Mesothelial cell of epicardium (in vitro differentiated cells): ENCODE measurements at places on chromosomes 7 and 10. TPM values are rescaled to one million over a fixed set of nuclear protein-coding genes. Genes with fewer than 3 reads are reported as not detected.

The SLC39A12 gene
- total RNA-seq: not detected in 3 replicates

GRCh38 chr7:46291601-46292150 is 370.6 kb upstream of the IGFBP3 start:
- H3K36me3 ChIP-seq: peaks cover 5% of the 10 kb centered on the region
- DNase-seq: no peak

DNA sequence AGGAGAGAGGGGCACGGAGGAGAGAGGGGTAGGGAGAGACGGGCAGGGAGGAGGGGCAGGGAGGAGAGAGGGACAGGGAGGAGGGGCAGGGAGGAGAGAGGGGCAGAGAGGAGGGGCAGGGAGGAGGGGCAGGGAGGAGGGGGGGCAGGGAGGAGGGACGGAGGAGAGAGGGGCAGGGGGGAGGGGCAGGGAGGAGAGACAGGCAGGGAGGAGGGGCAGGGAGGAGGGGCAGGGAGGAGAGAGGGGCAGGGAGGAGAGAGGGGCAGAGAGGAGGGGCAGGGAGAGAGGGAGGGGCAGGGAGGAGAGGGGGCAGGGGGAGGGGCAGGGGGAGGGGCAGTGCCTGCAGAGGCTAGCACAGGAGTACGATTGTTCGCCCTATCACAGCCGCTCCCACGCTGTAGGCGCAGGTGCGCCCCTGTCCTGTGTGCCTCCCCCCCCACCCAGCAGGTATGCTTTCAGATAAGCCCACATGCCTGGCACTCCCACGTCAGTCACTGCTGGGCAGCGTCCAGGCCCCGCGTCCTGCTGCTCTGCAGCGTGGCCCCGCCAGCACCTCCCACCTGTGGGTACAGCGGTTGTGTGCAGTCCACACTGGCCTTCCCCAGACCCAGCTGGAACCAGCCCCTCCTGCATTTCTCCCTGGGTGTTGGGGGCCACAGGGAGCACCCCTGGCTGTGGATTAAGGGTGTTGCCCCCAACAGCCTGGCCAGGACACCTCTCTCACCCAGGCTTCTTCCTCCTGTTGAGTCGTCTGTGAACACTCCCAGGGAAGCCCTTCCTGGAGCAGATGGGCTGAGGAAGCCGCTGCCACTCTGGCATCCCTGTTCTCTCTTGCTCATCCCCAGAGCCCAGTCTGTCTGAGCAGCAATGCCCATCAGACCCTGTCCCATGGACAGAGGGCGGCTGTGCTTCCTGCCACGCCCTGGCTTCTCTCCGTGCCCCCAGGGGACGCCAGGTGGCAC is 10.8 kb downstream of the NKX6-2 start:
- no peak for DNase-seq
- no peak overlapping the region for H3K4me3 ChIP-seq
- no peak overlapping the region for H3K27ac ChIP-seq
- no peaks in the 10 kb centered on the region for H3K4me1 ChIP-seq
- H3K36me3 ChIP-seq: peaks cover 19% of the 10 kb centered on the region

DNA sequence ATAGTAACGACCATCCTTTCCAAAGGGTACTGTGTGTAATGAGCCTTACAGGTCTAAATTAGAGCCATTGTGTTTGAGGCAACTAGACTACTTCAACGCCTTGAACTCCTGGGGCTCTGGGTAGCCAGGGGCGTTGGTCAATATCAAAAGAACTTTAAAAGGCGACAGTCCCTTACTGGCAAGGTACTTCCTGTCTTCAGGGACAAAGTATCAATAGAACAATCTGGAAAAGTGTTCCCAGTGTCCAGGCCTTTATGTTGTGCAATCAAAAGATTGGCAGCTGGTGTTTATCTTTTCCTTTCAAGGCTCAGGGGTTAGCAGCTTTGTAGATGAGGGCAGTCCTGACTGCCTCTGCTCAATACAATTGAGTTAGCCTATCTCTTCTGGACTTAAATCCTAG is 284.3 kb downstream of the PARD3 start:
- no peak overlapping the region for H3K4me3 ChIP-seq
- DNase-seq: no peak
- H3K27ac ChIP-seq: no peak overlapping the region
- peaks cover 30% of the 10 kb centered on the region for H3K36me3 ChIP-seq
- H3K4me1 ChIP-seq: peaks cover 24% of the 10 kb centered on the region

- no peak for DNase-seq
- no peaks in the 10 kb centered on the region for H3K27me3 ChIP-seq
- peaks cover 10% of the 10 kb centered on the region for H3K4me1 ChIP-seq
- H3K36me3 ChIP-seq: no peaks in the 10 kb centered on the region
- no peak overlapping the region for H3K4me3 ChIP-seq
- H3K27ac ChIP-seq: no peak overlapping the region
Observed at GRCh38 chr7:116942504-116942903, 10.8 kb upstream of the ST7 start.

- H3K4me1 ChIP-seq: peaks cover 4% of the 10 kb centered on the region
- H3K36me3 ChIP-seq: peaks cover 4% of the 10 kb centered on the region
- H3K27me3 ChIP-seq: no peaks in the 10 kb centered on the region
- no peak overlapping the region for H3K4me3 ChIP-seq
- no peak for DNase-seq
Observed at GRCh38 chr10:4229106-4229505, 444.1 kb upstream of the KLF6 start.

DNA sequence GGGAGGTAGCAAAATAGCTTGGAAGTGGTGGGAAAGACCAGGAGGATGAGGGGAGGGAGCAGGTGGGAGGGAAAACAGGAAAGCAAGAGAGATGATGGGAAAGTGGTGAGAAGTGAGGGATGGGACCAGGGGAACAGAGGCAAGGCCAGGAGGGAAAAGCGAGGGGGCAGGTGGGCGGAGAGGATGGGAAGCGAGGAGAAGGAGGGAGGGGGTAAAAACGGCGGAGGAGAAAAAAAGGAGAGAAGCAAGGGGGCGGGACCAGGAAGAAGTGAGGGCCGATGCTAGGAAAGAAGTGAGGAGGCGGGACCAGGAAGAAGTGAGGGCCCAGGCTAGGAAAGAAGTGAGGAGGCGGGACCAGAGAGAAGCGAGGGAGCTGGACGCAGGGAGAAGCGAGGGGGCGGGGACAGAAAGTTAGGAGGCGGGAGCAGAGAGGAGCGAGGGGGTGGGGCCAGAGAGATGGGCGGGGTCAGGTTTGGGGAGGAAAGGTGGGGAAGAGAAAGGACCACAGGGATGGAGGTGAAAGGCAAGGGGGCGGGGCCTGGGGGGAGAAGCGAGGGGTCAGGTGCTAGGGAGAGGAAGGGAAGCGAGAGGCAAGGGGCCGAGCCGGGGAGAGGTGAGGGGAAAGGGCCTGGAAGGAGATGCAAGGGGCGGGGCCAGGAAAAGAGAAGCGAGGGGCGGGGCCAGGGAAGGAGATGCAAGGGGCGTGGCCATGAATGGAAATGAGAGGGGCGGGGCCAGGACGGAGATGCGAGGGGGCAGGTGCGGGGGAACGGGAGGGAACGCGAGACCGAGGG is 984 bp downstream of the SMURF1 start:
- H3K36me3 ChIP-seq: no peaks in the 10 kb centered on the region
- peaks cover 43% of the 10 kb centered on the region for H3K4me1 ChIP-seq
- no peaks in the 10 kb centered on the region for H3K27me3 ChIP-seq
- peak; percentile 96 for DNase-seq
- peak overlapping the region; percentile 87 for H3K27ac ChIP-seq

GRCh38 chr10:50490241-50490640 is 133.5 kb downstream of the SGMS1 start:
- peaks cover under 1% of the 10 kb centered on the region for H3K36me3 ChIP-seq
- H3K27me3 ChIP-seq: no peaks in the 10 kb centered on the region
- DNase-seq: no peak
- no peak overlapping the region for H3K4me3 ChIP-seq
- H3K27ac ChIP-seq: no peak overlapping the region

DNA sequence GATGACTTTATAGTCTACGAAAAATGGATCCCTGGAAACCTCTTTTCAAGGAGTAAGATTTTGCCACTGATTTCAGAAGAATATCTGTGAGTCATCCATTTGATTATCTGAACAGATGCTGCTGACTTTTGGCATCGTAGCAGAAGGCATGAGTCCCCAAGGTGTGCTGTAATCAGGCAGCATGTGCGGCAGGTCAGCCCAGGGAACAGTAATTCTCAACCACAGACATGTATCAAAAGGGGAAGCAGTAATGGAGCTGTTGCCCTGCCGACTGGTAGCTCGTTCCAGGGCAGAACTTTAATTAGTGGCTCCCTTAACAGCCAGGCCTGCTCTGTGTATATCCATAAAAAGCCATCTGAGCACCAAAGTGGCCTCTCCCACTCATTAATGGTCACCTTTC is 5.7 kb upstream of the VWC2 start:
- peaks cover under 1% of the 10 kb centered on the region for H3K4me1 ChIP-seq
- no peak overlapping the region for H3K27ac ChIP-seq
- no peak for DNase-seq

DNA sequence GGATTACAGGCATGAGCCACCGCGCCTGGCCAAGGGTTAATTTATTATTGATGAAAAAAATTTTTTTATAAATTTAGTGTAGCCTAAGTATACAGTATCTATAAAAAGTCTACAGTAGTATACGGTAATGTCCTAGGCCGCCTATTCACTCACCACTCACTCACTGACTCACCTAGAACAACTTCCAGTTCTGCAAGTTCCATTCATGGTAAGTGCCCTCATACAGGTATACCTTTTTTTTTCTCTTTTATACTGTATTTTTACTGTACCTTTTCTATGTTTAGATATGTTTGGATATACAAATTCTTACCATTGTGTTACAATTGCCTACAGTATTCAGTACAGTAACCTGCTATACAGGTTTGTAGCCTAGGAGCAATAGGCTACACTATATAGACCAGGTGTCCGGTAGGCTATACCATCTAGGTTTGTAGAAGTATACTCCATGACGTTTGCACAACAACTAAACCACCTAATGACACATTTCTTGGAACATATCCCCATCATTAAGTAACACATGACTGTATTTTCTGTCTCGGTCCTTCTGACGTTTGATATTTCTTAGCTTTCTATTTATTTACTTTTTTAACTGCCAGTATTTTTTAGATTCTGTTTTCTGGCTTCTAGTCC is 23.4 kb downstream of the IRF5 start:
- H3K27ac ChIP-seq: no peak overlapping the region
- peaks cover 20% of the 10 kb centered on the region for H3K4me1 ChIP-seq
- no peak overlapping the region for H3K4me3 ChIP-seq
- H3K36me3 ChIP-seq: peaks cover 62% of the 10 kb centered on the region
- DNase-seq: no peak

DNA sequence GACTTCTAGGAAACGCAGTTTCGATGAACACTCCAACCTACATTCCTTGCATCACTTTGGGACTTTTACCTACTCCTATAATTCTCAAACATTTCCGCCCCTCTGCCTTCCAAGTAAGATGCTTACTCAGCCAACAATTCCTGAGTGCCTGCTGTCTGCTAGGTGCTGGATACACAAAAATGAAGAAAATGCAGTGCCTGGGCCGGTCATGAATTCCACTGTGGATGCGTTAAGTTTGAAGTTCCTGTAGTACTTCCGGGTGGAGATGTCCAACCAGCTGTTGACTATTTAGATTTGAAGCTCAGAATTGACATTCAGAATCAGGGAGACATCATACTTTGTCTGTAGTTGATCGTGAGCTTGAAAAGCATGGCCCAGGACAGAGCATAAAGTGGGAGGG is 89.2 kb downstream of the LYZL1 start:
- peak overlapping the region; percentile 20 for H3K27ac ChIP-seq
- no peak overlapping the region for H3K4me3 ChIP-seq
- no peaks in the 10 kb centered on the region for H3K27me3 ChIP-seq
- peak; percentile 22 for DNase-seq

GRCh38 chr7:10720042-10720441 is 253.6 kb upstream of the PHF14 start:
- no peak overlapping the region for H3K27ac ChIP-seq
- no peak for DNase-seq
- no peaks in the 10 kb centered on the region for H3K27me3 ChIP-seq
- H3K36me3 ChIP-seq: no peaks in the 10 kb centered on the region
- H3K4me3 ChIP-seq: no peak overlapping the region

DNA sequence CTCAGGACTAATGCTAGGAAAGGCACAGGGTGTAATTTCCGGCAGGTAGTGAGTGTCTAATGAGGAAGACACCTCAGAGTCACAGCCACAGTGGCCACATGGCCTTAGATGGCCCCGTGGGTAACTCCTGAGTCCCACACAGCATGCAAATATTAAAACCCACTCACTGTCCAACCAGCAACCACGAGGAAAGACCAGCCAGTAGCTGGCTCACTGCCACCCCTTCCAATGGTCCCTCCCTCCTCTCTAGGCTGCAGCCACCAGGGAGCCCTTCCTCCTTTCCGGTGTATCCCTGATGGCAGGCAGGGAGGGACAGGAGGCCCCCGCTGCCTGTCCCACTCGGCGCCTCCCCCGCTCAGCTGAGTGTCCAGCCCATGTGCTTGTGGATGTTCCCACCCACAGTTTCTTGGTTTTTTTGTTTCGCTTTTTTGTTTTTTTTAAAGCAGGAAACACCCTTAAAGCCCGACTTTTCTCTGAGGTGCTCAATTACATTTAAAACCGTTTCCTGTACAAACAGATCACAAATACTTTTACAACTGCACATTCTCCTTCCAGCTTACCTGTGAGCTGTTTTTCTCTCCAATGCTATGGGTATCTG is 9.2 kb downstream of the BNIP3 start:
- no peak overlapping the region for H3K4me3 ChIP-seq
- peaks cover 36% of the 10 kb centered on the region for H3K36me3 ChIP-seq
- no peak for DNase-seq
- H3K27ac ChIP-seq: no peak overlapping the region

- H3K27me3 ChIP-seq: peaks cover 33% of the 10 kb centered on the region
- H3K36me3 ChIP-seq: peaks cover 5% of the 10 kb centered on the region
- H3K4me3 ChIP-seq: no peak overlapping the region
- DNase-seq: no peak
- H3K27ac ChIP-seq: peak overlapping the region; percentile 49
Observed at GRCh38 chr10:93147281-93147680, 73.6 kb downstream of the CYP26A1 start.

GRCh38 chr10:35041502-35041879 is 48.6 kb downstream of the CUL2 start:
- H3K27me3 ChIP-seq: no peaks in the 10 kb centered on the region
- no peak overlapping the region for H3K4me3 ChIP-seq
- peak overlapping the region; percentile 10 for H3K27ac ChIP-seq
- peaks cover 8% of the 10 kb centered on the region for H3K4me1 ChIP-seq
- DNase-seq: no peak
